ENCODE measurements at places on chromosomes 7 and 10. TPM values are rescaled to one million over a fixed set of nuclear protein-coding genes. Genes with fewer than 3 reads are reported as not detected.

- no peak for DNase-seq
Observed at GRCh38 chr10:33015761-33016547, 57.9 kb upstream of the ITGB1 start.

MRC1 gene
- 0.14 TPM for total RNA-seq

ITGA8 gene
- not detected for total RNA-seq

DNA sequence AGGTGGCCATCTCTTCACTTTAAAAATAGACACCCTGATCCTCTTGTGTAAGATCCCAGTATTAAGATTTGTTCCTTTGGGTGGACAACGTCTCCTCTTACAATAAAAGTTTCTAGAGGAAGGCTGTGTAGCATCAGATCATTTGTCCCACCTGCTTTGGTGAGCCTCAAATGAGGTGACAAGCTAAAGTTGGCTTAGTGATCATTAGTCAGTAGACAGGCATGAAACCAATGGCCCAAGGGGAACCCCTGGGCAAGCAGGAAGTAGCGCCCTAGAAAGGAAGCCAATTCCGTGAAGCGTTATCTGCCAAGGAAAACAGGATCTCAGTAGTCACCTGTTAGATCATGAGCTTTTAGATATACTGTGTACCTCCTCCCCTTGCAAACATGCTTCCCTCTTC lies 66.8 kb downstream of the PCGF5 start:
- no peak for DNase-seq

GRCh38 chr10:26969145-26969926 lies 108.6 kb upstream of the ABI1 start:
- DNase-seq: no peak

DNA sequence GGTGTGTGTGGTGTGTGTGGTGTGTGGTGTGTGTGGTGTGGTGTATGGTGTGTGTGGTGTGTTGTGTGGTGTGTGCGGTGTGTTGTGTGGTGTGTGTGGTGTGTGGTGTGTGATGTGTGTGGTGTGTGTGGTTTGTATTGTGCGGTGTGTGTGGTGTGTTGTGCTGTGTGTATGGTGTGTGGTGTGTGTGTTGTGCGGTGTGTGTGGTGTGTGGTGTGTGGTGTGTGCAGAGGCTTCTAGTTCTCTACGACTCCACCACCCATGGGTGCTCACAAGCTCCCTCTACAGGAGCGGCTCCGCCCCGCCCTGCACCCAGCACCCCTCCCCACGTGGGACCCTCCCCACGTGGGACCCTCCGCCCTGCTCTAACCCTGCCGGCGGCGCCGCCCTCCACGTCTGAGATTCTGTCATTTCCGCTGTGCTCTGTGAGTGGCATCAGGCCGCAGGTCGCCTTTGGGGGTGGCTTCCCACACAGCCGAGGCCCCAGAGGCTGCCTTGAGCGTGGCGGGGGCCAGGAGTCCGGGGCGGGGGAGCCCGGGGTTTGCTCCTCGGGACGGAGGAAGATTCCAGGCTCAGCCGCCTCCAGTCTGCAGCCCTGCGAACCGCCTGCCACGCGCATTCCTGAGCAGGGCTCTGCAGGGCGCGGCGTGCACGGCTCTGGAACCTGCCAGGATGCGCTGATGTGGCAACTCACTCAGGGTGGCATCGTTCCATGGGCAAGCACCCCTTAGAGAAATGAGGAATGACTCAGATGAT lies 37.0 kb upstream of the DNAJB6 start:
- DNase-seq: peak; percentile 46

- DNase-seq: no peak
Observed at GRCh38 chr10:30493609-30494530, 59.9 kb downstream of the MAP3K8 start.

DYNC1I1 gene
- not detected for total RNA-seq

DNA sequence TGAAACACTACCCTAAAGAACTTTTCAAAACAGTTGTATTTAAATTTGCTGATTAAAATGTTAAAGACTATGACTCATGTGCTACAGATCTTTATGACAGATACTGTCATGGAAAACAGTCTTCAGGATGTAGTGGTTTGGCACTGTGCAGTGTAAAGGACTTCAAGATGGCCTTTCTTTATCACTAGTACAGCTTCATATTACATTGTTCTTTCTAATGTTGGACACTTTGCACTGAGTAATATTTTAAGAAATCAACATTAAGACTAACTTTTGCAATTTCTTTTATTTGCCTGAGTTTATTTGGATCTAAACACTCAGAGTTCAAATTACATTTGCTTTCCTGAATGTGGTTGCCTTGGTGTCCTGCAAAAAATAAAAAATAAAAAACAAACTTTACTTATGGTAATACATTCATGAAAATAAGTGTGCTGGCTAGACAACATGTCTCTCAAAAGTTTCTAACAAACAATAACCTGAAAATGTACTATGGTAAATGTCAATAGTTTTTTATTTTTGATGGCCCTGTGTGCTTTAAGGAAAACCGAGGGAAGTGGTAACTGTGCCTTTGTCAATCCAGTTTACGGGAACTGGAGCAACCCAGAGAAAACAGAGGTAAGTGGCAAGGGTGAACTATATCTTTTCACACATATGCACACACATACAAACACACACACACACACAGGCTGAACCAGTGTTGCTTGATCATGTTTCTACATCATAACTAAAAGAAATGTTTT lies 85.9 kb upstream of the PLXDC2 start:
- no peak for DNase-seq

DNA sequence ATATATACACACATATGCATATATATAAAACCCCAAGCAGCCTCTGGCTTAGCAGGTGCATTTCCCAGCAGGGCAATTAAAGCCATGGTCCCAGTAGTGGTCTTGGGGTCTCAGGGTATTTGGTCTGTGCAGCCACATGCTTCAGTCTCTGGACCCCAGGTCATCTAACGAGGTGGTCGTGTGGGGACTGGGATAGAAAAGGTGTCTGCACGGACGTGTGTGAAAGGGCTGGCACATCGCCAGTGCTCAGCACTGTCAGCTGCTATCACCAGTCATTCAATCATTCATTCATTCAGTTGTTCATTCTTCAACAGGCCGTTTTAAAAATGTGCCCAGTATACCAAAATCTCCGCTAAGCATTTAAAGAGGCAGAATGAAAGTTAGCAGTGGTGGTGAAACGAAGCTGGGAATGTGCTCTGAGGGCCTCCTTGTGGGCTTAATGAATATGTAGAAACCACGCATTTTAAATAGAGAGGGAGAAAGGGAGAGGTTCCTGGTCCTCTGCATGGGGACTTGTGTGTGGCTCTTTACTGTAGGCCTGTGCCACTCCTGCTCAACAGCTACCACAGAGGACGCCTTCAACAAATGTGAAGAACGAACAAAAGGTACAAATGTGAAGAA lies 170.4 kb downstream of the EGFR start:
- DNase-seq: no peak

DNA sequence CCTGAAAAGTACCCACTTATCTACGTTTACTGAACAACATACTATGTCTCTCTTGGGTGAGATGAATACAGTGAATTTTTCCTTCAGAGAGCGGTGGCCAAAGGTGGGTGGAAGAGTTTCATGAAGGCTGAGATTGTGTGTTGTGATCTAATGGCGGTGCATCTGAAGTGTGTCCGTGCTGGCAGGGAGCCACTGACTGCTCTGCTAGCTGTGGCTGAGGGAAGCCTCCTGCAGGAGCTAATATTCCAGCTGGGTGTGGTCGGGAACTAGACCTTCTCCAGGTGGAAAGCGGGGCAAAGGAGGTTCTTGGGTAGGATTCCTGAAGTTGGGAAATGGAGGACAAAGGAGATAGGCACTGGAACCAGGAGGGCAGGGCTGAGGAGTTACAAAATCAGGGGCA lies 69.2 kb upstream of the GRB10 start:
- no peak for DNase-seq

LRGUK gene
- total RNA-seq: 0.15 TPM

- DNase-seq: no peak
Observed at GRCh38 chr10:44820094-44820493, 91.0 kb upstream of the TMEM72 start.

MKX gene
- 1.1 TPM for total RNA-seq

C7orf57 gene
- total RNA-seq: 0.12 TPM

GRCh38 chr10:89029785-89030437 lies 39.3 kb downstream of the FAS start:
- peak; percentile 66 for DNase-seq

TMEM176A gene
- 0.10 TPM for total RNA-seq

DNA sequence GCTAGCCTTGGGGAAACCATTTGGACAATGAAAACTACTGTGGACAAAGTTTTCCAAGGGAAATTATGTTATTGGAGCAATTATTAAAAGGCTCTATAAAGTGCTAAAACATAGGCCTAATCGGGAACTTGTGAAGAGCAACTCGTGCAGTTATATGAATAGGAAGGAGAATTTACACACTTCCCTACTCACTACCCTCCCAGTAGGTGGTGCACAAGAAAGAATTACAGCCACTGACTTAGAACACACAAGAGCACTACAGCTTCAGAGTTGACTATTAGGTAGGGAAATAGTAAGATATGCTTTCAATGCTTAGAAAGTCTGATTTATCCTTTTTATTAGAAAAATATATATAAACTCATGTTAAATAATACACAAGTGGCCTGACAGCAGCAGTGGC lies 47.2 kb downstream of the GSAP start:
- DNase-seq: no peak

DNA sequence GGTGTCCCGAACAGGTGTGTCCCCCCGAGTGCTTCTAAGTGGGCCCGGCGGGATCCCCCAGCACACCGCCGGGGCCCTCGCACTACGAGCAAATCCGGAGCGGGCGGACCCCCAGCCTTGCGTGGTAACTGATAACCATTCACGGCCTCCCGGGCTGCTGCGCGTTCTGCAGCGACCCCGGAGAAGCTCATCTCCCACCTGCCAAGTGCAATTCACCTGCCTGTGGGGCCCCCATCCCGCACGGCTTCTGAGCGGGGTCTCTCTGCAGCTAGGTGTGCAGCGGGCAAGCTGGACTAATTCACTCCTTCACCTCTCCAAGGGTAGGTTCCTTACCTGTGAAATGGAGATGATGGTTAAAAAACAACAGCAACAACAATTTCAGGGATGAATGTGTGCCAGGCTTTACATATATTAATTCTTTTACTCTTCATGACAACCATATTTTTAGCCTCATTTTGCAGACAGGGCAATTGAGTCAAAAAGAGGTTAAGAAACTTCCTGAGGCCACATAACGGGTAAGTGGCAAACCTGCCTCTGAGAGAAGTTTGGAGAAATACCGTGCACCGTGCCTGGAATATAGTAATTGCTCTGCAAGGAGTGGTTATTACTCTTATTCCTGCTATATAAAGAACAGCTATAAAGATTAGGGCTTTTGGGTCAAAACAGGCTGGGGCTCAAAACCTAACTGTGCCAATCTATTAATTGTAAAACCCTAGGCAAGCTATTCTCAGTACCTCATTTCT lies 652 bp upstream of the PODXL start:
- DNase-seq: no peak

DNA sequence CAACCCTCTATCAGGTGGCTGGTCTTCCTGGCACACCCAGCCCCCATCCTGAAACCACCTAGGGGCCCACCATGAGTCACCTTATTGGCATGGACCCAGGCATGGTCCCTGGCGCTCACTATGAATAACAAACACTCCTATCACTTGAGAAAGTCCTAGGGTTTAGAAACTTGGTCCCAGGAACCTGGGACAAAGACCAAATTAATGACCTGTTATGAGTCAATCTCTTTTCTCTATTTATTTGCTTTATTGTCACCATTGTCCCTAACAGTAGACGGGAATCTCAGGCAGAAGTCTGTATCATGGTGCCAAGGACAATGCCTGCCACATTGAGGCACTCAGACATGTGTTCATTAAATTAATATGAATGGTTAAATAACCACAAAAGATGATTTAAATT lies 599.6 kb upstream of the C7orf33 start:
- no peak for DNase-seq

MUC3A gene
- not detected for total RNA-seq

HOXA10 gene
- total RNA-seq: 9.8 TPM

DNA sequence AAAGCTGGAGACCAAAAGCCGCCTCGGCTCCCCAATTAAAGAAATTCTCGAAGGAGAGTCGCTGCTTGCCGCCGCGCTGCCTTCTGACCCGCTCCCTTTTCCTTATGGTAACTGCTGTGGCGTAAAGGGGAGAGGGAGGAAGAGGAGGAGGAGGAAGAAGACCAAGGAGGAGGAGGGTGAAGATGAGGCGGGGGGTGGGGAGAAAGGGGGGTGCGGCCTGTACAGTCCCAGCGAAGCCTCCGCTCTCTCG lies 388 bp downstream of the CNOT4 start:
- DNase-seq: no peak

- no peak for DNase-seq
Observed at GRCh38 chr10:50362547-50363125, 111.3 kb upstream of the ASAH2 start.

DNA sequence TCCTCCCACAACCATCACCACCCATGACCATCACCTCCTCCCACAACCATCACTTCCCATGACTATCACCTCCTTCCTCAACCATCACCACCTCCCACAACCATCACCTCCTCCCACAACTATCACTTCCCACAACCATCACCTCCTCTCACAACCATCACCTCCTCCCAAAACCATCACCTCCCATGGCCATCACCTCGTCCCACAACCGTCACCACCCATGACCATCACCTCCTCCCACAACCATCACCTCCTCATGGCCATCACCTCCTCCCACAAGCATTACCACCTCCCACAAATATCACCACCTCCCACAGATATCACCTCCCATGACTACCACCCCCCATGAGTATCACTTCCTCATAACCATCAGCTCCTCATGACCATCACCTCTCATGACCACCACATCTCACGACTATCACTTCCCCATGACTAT lies 52.2 kb downstream of the PDGFA start:
- DNase-seq: no peak

NUDT13 gene
- 6.3 TPM for total RNA-seq

TLX1 gene
- not detected for total RNA-seq

GRCh38 chr10:119786117-119786769 lies 60.4 kb downstream of the INPP5F start:
- no peak for DNase-seq

- DNase-seq: peak; percentile 86
Observed at GRCh38 chr10:101041252-101041761, 10.3 kb downstream of the SFXN3 start.

GRCh38 chr7:98506471-98506870 lies 105.6 kb upstream of the BAIAP2L1 start:
- no peak for DNase-seq

DNA sequence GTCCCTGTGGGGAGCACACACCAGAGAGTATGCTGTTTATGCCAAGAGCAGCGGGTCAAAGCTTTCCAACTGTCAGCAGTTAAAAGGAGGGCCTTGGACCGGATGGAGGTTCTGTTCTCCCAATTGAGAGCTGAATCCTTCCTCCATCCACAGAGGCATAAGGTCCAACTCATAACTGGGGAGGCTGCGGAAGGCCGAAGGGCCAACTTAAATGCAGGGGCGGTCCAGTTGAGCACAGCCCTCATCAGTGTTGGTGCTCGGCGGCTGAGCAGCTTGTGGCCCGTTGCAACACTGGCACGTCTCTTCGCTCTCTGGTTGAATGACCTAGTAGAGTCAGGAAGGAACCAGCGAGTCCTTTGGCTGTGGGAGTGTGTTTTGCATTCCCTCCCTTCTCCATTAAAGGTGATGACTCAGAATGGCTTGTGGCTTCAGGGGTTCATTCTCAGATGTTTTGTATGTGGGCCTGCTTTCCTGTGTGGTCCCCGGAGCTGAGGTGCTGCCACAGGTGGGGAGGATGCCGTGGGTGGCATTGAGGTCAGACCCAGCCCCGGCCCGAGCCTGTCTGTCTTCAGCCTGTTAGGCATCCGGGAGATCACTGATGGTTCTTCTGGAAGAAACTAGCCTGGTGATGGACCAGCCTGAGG lies 44.8 kb upstream of the DMBT1 start:
- no peak for DNase-seq

IFRD1 gene
- 277 TPM for total RNA-seq

- DNase-seq: no peak
Observed at GRCh38 chr10:111130471-111130870, 53.6 kb downstream of the ADRA2A start.

Data from NCI-H460 (cell line).